ENCODE measurements at places on chromosomes 5 and 9. TPM values are rescaled to one million over a fixed set of nuclear protein-coding genes. Genes with fewer than 3 reads are reported as not detected.
A peak's percentile ranks its signal among the peaks of the same experiment; 100 is the strongest.

GRCh38 chr9:101018467-101018866 lies 10.1 kb upstream of the PLPPR1 start:
- no peak for DNase-seq

The HINT1 gene
- total RNA-seq, result 169 TPM

DNA sequence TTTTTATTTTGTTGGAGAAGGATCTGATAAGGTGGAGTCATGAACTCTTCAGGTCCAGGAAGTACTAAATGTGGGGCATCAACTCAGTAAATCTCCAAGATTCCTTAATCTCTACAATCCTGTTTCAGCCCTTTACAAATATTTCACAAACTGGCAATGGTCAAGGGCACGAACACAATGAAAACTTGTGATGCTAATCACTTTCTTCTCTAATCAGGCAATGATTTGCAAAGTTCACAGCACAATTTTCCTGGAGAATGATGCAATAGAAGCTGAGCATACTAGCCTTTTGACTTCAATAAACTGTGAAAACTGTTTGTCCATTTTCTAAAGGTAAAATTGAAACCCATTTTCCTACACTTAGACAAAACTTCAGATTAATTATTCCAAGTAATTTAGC lies 16.9 kb downstream of the GDF9 start:
- DNase-seq, result no peak

The OR2S2 gene
- not detected for total RNA-seq

DNA sequence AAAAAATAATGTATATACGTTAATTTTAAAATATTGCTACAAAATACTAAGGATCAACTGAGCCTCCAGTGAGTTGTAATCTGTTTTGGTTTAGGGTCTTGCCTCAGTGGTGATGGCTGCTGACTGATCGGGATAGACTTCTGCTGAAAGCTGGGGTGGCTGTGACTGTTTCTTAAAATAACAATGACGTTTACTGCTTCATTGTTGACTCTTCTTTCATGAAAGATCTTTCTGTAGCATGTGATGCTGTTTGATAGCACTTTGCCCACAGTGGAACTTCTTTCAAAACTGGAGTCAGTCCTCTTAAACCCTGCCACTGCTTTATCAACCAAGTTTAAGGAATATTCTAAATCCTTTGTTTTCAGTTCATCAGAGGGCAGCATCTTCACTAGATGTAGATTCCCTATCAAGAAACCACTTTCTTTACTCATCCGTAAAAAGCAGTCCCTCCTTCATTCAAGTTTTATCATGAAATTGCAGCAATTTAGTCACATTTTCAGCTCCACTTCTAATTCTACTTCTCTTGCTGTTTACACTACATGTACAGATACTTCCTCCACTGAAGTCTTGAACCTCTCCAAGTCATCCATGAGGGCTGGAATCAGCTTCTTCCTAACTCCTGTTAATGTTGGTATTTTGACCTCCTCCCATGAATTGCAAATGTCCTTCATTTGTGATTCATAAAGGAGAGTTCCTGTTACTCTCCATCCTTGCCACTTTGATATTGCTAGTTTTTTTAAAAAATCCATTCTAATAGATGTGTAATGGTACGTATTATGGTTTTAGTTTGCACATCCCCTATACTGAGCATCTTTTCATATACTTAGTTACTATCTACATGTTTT lies 41.5 kb upstream of the PTPDC1 start:
- DNase-seq, result no peak

- DNase-seq, result no peak
Measured at GRCh38 chr9:2290382-2290781, 275.2 kb downstream of the SMARCA2 start.

DNA sequence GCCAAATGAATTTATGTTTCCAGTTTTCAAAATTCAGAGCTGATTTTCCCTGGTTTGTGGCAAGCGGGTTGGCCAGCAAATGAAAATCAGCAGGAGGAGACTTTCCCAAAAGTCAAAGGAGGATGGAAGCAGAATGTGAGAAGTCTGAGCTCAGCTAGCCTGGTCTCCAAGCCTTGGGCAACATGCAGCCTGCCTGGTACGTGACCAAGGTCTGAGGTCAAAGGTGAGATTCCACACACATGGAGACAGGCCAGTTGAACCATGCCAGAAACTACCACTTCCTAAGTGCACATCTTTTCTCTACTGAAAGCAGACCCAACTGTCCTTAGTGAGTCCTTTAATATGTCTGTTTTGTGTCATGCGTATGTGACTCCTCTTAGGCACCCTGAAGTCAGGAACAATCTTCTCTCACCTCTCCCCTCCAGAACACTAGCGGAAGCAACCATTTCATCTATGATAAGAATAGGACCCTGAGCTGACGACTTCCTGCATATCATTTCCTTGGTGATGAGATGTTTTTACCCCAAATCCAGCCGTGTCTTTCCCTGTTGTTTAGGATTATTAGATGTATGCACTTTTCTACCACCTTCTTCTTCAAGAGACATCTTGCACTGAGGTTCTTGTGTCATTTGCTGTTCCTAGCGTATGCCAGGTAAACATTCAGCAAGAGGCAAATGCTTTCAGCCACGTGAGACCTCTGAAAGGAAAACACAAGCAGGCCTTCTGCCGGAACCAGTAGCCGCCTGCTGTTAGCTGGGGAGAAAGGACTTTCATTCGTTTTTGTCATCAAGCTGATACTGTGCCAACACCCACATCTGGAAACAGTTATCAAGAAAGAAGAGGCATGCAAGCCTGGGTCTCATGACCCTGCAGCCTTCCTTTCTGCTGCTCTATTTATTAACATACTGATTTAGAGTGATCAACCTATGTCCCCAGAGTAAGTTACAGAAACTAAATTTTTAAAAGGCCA lies 9.7 kb upstream of the TGFBI start:
- DNase-seq, result peak; percentile 83

GRCh38 chr5:86500947-86501346 lies 116.8 kb upstream of the COX7C start:
- peak; percentile 15 for DNase-seq

GRCh38 chr5:28558196-28558595 lies 1519.8 kb upstream of the CDH9 start:
- DNase-seq, result no peak

- no peak for DNase-seq
Measured at GRCh38 chr5:14445013-14445412, 136.6 kb upstream of the OTULINL start.

The SLC9A3 gene
- 0.99 TPM for total RNA-seq

The GPRIN1 gene
- total RNA-seq, result 2.1 TPM

The FOXI1 gene
- not detected for total RNA-seq

DNA sequence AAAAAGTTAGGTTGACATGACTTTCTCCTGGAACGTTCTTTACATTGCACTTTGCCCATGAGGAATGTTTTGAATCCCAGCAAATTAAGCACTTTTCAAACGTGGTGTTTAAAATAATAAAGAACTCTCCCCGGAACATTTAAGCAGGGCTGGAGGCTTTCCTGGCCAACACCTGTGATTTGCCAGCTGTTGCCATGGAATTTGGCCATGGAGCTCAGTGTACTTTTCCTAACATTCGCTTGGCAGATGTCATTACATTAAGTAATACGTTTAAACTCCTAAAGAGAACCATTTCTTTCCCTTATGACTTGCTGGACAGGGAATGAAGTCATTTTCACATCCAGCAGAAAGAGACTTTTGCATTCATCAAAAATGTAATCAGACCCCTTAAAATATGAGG lies 146.1 kb downstream of the GAS1 start:
- DNase-seq, result no peak

DNA sequence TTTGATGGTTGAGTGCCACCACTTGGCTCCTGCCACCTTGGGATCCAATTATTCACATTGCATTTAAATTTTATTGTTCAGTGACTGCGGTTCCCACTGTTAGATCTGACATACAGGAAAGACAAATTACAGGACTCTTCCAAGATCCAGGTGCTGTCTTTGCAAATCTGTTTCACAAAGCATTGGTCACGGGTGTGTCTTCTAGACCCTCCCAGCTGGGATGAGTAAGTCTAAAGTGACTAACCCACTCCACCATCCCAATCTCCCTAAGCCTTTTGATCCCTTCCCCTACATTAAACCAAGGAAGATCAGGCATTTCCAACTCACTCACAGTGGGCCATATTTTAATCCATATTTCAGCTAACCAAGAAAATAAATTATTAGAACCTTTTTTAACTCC lies 1016.3 kb upstream of the CTNND2 start:
- no peak for DNase-seq
